ENCODE measurements at places on chromosomes 5 and 9. TPM values are rescaled to one million over a fixed set of nuclear protein-coding genes. Genes with fewer than 3 reads are reported as not detected.
A peak's percentile ranks its signal among the peaks of the same experiment; 100 is the strongest.

DNA sequence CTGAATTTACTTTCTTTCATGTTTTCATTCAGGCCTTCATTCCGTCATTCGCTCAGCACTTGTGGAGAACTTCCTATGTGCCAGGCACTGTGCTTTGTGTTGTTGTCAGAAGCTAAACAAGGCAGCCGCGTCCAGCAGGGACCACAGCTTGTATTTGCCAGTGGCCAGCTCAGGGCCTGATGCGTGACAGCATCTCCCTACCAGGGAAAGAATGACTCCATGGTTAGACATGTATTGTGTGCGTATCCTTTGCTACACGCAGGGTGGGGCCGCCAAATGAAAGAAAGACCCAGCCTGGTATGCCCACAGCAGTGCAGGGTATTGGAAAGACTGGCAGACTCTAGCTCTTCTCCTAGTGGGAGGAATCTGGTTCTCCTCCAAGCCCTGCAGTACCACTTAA is 4.7 kb upstream of the COL27A1 start:
- no peak for DNase-seq

DNA sequence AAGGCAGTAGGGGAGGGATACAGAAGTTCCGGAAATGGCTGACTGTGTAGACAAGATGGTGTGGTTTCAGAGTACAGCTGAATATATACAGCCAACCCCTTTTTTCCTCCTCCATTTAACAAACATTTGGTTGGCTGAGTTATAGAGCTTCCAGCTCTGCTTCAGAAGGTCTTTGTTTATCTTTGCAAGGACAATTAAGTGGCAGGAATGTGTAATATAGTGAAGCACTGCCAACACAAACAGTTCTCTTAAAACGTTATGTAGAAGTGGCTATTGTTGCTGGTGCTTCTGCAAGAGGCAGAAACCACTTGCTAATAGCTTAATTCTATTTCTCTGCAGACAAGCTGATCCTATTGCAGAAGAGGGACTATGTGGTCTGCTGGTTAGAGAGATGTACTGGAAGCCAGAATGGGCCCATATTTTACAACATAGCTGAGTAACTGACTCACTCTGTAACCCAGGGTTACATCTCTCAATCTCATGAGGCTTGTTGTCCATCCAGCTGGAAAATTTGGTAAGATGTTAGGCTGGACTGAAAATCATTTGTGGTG is 62.7 kb upstream of the OSMR start:
- no peak for DNase-seq

The RIOK2 gene
- 19.4 TPM for total RNA-seq

- no peak for DNase-seq
Observed at GRCh38 chr5:17441351-17441750, 56.7 kb upstream of the TAF11L2 start.

The LHX3 gene
- not detected for total RNA-seq

DNA sequence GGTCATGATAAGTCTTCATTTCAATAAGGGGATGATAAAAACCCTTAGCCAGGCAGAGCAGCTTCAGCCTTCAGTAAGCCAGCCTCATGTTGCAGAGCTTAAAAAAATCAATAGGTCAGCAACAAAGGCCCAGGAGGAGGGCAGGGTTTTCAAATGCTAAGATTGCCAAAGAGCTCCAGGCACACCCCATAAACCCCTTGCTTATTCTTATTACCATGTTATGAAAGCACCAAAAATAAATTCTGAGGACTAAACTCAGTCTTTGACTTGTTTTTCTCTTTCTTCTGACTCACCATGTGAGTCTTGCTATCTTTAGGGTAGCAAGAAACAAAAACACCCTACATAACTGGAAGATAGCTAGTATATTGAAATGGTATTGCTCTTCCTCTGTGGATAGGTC is 317.1 kb downstream of the KCTD16 start:
- DNase-seq = no peak

The ANKRD55 gene
- total RNA-seq = 0.34 TPM

The COL23A1 gene
- 3.5 TPM for total RNA-seq

DNA sequence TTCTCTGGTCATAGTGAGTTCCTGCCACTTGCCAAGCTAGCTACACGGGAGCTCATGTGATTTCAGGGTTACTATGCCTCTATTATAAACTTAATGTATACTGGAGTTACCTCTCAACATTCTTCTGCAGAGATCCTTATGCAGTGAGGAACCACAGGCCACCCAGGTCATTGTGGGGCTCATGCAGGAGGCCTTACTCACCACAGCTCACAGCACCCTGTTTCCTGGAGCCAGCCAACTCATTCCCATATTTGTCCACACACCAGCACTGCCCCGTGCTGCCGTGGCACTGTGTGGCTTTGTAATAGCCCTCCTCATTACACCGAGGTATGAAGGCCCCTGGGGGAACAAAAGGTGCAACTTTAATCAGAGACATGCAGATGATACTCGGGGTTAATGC is 520.0 kb downstream of the SPOCK1 start:
- DNase-seq = no peak

- DNase-seq = no peak
Observed at GRCh38 chr5:108415726-108416125, 33.8 kb upstream of the FBXL17 start.

The PCDHGB7 gene
- total RNA-seq = 11.7 TPM

- DNase-seq = no peak
Observed at GRCh38 chr9:69147041-69147834, 26.8 kb upstream of the TJP2 start.

The TENT4A gene
- 28.9 TPM for total RNA-seq

- no peak for DNase-seq
Observed at GRCh38 chr9:127225801-127226625, 38.6 kb upstream of the GARNL3 start.

The NKD2 gene
- 14.2 TPM for total RNA-seq

DNA sequence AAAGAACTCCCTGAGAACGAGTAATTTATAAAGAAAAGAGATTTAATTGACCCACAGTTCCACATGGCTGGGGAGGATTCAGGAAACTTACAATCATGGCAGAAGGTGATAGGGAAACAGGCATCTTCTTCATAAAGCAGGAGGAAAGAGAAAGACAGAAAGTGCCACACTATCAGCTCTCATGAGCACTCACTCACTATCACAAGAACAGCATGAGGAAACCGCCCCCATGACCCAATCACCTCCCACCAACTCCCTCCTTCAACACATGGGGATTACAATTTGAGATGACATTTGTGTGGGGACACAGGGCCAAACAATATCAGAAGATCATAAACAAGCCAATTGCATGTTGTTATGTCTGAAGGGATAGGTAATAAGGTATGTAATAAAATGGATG is 935.9 kb upstream of the COX7C start:
- no peak for DNase-seq

The CCNI2 gene
- total RNA-seq = 5.8 TPM

The PCDHA8 gene
- not detected for total RNA-seq

- no peak for DNase-seq
Observed at GRCh38 chr9:31683116-31683515, 701.3 kb upstream of the ACO1 start.

- no peak for DNase-seq
Observed at GRCh38 chr9:99231711-99232110, 9.6 kb downstream of the SEC61B start.

DNA sequence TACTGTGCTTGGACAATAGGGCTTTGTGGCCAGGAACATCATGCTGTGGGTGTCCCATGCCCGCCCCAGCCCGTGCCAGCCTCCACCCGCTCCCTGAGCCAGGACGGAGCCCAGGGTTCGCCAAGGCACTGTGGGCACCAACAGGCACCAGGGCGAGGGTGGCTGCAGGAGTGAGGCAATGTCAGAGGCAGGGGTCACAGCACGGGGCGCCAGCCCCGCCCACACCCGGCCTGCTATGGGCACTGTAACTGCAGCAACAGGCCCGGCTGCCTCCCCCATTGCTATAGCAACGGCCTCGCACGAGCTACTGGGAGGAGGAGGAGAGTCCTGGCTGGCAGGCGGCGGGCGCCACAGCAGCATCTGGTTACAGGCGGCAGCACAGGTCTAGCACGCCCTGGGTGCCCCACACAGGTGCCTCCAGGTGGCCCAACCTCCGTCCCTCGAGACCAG is 2.5 kb downstream of the ABCA2 start:
- peak; percentile 67 for DNase-seq

The NR5A1 gene
- not detected for total RNA-seq

- no peak for DNase-seq
Observed at GRCh38 chr5:125327676-125328075, 581.2 kb upstream of the ZNF608 start.
